Substantia nigra (tissue), 51 donors: ENCODE measurements at places on chromosomes 7 and 10.
A peak's percentile ranks its signal among the peaks of the same experiment; 100 is the strongest.

GRCh38 chr7:80392229-80393169, 119.4 kb downstream of the GNAT3 start:
- no peak for DNase-seq

- no peak for DNase-seq
Measured at GRCh38 chr10:124250506-124250905, 157.1 kb upstream of the CHST15 start.

DNA sequence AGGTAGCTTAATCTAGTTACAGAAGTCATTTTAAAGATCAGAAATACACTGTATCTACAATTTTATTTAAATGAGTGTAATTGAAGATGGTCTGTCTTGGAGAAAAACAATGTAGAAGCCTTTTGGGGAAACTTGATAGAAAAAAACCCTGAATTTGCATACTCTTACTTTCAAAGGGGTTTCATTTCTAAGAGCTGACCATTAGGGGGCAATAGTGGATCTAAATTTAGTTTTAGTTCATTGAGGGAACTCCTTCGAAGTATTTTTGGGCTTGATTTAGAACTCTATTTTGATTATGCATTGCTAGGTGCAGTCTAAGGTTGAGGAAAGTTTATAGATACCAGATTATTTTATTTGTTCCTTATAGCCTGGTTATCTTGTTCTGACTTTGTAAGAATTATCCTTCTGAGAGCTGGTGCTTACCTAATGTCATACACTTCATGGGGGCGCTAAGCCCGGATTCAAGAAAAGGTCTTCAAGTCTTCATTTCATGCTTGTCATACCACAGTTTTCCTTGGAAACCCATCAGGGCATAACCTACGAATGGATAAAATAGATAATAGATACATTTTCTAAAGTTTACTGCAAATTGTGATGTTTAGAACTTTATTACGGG, 69.1 kb upstream of the MXI1 start:
- DNase-seq, result no peak

GRCh38 chr7:25014756-25015155, 34.8 kb upstream of the OSBPL3 start:
- no peak for DNase-seq

- no peak for DNase-seq
Measured at GRCh38 chr7:71132127-71132376, at the start of gene GALNT17. TSS of gene GALNT17 (plus strand) at chr7:71132144.

DNA sequence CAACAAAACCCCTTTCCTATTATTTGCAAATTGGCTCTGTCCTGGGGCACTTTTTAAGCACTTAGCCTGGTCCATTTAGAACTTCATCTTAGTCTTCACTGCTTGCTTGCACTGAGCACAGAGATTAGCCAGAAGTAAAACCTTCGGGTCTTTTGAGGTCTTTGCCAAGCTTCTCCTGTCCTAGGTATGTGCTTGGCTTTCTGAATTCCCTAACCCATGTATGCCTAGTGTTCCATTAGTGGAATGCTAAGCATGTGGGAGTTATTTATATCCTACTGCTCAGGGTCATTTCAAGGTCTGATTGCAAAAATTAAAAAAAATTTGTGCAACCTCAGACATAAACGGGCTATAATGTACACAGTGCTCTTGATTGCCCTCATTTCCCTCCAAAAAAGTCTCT, 18.0 kb downstream of the ZNF37A start:
- DNase-seq, result no peak

DNA sequence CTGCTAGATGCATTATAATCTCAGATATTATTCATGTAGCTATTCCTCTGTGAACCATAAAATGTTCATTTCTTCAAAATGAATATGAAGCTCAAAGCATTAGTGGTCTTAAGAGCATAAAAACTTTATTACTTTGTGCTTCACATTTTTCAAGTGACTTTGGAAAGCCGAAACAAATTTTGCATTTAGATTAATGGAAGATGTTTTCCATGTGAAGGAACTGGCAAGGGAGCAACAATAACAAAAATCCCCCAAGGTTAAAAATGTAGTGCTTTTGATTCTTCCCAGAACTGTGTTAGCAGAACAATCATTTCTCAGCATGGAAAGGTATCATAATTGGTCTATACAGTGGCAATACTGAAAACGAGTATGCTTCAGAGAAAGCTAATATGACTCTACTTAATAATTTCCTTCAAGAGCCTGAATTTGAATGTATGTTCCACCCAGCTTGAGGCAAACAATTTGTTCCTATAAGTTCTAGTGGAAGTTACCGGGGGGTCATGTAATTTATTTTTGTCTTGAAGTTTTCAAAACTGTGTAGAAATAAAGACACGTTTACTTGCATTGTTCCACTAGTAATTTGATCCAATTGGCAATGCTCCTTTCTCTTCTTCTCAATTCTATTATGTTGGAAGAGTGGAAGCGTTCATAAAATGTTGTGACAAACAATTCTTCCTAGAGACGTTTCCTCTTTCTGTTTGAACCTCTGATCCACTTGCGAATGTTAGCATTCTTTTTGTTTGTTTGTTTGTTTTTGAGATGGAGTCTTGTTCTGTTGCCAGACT, 665.4 kb downstream of the AUTS2 start:
- DNase-seq, result no peak

DNA sequence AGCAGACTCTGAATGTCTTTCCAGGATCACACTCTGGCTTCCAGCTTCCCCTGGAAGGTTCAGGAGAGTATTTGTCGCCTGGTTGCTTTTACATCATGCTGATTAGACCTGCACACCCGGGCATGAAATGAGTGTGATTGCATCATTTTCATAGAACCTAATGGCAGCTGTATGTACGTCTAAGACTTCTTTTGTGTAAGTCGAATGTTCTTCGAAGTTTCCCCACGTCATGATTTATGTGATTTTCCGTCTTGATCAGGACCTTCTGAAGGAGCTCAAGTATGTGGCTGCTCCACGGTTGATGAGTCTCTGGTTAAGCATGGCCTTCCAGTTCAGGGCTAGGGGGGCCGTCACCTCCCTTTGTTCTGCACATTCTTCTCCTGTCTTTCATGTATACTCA, 4.5 kb downstream of the EIF4H start:
- DNase-seq, result no peak

- DNase-seq, result no peak
Measured at GRCh38 chr7:45268013-45268412, 110.4 kb downstream of the RAMP3 start.

GRCh38 chr7:13540429-13540828, 449.0 kb downstream of the ETV1 start:
- DNase-seq, result no peak

- DNase-seq, result no peak
Measured at GRCh38 chr7:31096198-31096876, 44.2 kb downstream of the ADCYAP1R1 start.

DNA sequence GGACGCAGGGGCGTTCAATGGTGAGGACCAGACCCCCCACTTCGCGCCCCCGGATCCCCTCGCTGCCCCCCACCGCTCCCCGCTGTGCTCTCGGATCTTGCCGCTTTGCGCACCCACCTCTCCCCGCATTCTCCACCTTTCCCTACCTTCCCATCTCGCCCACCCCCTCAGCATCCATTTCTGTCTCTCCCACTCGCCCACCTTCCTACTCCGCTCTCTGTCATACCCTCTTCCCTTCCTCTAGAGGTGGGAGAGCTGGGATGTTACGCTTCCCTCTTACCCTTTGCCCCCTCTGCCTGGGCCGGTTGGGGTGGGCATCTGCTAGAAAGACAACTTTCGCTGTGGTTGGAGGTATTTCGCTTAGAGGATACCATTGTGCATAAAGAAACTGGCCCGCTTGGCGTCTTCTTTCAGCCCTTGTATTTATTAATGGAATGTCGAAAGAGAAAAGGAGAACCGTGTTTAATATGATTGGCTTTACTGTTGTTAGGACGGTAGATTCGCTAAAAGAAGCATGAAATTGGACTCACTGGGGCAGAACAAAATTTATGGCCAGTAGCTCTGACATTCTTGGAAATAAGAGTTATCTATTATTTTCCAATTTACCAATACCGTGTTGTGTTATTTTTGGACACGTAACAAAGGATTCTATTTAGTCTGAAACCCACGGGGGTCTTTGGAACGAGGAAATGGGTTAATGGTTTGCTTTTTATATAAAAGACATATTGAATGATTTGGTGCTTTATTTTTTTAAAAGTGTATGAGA, 873 bp downstream of the PRKAR2B start:
- no peak for DNase-seq

- DNase-seq, result no peak
Measured at GRCh38 chr7:120615703-120616102, 242.2 kb downstream of the TSPAN12 start.

DNA sequence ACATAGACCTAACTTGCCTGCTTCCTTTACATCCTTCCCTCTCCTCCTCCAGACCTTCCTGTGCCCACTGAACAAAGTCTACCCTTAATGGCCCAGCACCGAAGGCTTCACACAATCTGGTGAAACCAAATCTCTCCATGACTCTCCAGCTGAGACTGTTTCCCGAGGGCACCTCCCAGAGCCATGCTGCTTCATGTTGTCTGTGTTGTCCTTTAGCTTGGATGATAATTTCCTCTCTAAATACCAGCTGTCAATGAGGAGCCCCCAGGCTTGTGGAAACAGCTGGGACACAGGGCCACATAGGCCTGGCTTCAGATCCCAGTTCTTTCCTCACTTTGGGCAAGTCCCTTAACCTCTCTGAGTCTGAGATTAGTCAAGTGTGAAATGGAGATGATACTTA, 54.3 kb downstream of the DLD start:
- no peak for DNase-seq

DNA sequence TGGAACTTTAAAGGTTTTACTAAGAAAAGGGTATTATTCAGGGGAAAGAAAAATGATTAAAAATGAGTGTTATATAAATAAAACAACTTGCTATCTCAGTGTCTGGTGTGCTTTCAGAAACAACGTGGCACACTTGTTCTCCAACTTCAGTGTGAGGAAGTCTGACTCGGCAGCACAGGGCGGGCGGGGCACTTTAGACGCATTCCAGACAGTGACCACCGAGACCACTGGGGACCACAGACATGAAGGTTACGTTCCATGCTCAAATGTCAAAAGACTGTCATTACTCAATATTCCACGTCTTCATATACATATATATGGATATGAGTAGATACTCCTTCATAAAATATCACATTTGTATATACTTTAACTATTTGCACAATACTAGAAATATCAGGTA, 87.0 kb downstream of the LARP4B start:
- DNase-seq, result no peak

DNA sequence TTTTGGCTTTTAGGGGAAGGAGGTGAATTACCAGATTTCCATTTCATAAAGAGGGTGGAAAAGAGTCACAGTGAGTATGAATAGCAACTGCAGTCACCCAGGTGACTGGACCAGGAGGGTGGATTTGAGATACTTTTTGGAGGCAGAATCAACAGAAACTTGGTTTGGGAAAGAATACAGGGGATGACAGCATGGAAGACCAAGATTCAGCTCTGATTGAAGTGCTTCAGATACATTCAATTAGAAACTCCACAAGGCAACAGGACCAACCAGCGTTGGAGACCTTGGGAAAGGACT, 83.0 kb downstream of the SGMS1 start:
- DNase-seq, result no peak

DNA sequence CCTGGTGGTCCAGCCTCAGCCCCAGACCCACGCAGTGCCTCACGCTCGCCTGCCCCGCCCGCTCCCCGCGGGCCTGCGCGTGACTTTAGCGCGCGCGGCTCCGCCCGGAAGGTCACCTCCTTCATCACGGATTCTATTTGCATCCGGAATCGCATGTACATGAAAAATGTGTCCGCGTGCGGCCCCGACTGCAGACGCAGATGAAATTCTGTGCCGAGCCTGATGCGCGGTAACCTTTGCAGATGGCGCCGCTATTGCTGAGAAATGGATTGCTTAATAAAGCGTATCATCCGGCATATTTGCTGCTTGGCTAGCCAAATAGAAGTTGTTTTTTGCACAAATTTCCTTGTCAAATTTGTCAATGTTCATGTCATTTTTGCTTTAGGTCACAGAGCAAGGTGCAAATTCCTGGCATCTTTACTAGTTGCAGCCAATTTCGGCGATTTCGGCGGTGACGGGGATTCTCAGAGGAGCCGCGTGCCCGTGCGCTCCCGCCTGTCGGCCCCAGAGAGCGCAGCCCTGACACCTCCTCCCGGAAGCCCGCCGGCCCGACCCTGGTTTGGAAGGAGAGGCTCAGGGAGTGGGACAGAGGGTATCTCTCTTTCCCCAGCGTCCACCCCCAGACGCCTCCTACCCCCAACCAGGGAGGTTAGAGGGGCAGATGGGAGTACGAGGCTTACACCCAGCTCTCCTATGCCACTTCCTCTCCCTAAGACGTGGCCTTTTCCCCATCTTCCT, 85.9 kb upstream of the PAX2 start:
- no peak for DNase-seq

- DNase-seq, result peak; percentile 68
Measured at GRCh38 chr10:73940634-73941221, 29.8 kb downstream of the PLAU start.

DNA sequence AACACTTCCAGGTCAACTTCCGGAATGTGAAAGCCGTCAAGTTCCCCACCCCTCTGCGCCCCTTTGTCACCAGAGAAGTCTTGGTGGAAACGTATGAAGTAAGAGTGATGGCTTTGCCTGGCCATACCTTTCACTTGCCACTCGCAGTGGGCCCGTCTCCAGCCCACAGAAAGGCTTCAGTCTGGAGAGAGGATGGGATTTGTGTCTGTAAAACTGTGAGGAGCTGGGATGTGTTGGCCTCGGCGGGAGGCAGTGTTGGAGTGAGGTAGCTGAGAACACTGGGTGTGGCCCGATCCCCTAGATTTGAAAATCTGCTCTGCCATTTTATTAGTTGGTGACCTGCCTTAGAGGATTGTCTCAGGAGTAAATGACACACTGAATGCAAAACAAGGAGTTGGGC, 6.4 kb downstream of the ADCK2 start:
- no peak for DNase-seq

DNA sequence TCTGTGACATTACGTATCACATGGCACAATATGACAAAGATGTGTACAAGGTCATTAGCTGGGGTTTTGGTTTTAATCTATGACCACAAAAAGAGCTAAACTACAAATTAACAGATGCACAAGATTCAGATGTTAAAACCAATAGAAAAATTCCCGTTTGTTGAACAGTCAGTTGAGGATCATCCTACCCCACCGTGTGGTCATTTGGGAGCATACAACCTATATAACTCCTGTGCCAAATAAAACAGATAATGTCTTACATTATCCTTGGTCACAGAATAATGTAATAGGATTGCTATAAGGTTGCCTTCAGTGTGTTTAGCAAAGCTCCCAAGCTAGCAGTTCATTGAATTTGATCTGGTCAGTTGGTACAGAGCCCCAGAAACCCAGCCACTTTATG, 28.2 kb downstream of the ASNS start:
- DNase-seq, result no peak
